ENCODE measurements at places on chromosomes 16 and 17. TPM values are rescaled to one million over a fixed set of nuclear protein-coding genes. Genes with fewer than 3 reads are reported as not detected.

DNA sequence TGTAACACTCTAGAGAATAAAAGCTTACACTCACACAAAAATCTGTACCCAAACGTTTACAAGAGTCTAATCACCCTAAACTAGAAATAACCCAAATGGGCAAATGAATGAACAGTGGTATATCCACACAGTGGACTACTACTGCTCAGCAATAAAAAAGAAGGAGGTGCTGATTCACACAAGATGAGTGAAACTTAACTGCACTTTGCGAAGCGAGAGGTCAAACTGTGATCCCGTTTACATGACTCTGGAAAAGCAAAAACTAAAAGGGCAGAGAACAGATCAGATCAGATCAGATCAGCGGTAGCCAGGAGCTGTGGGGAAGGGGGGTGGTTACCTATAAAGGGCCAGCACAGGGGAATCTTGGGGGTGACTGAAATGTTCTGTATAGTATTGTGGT is 113.4 kb downstream of the TRIM37 start:
- no peak for DNase-seq

The ZNF423 gene
- total RNA-seq: 13.8 TPM

The CMTM2 gene
- not detected for total RNA-seq

- no peak for DNase-seq
Observed at GRCh38 chr17:7250695-7251627, 573 bp downstream of the CTDNEP1 start.

GRCh38 chr16:81694494-81695280 is 84.4 kb upstream of the PLCG2 start:
- peak; percentile 61 for DNase-seq

DNA sequence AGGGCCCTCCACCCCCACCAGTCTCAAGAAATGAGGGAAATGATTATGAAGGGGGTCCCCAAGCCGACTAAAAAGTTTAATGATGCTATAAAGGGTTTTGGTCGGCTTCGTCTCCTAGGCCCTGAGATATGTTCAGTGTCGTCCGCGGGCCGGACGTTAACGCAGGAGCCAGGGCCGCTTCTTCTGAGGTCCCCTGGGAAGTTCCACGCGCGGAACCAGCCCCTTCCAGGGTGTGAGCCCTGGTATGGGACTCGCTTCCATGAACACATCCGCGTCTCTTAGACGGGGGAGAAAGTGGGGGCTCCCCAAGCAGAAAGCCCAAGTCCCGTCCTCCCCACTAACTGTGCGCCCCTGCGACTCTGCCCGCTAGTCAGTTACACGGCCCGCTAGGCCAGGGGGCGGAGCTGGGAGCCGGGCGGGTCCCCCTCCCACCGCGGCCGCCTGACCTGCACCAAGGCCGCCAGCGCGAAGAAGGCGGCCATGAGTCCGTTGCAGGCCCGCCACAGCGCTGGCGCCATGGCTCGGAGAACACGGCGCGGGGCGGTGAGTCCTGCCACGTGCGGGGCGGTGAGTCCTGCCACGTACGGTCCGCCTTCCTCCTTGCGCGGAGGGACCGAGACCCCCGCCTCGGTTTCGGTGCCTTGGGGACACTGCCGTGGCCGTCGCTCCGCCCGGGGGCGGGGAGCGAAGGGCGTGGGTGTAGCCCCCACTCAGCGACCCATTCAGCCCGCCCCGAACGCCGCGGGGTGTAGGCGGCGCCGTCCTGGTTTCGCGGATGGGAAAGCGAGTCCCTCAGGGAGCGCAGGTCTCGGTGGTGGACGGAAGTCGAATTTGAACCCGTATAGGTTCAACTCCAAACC is at the start of gene TMEM220:
TMEM220 (minus strand) TSS at position 690 of the 860 bp plus-strand sequence; CDS start at position 518, 172 bp downstream.
- peak; percentile 87 for DNase-seq

DNA sequence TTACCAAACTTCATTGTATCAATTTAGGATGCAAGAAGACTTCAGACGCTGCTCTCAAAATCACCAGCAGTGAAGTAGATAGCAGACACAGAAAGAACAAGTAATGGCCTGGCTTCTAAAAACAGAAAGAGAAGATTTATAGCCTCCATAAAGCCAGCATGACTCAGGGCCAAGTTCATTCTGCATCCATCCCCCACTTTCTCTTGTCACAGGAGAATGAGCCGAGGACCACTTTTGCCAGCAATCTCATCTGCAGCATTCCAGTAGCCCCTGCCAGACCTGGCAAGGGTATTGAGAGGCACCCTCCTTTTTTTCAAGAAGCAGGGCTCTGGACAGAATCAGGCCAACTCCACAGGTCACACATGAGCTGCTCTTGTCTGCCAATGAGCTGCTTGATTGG is 355.4 kb upstream of the SOX9 start:
- no peak for DNase-seq

DNA sequence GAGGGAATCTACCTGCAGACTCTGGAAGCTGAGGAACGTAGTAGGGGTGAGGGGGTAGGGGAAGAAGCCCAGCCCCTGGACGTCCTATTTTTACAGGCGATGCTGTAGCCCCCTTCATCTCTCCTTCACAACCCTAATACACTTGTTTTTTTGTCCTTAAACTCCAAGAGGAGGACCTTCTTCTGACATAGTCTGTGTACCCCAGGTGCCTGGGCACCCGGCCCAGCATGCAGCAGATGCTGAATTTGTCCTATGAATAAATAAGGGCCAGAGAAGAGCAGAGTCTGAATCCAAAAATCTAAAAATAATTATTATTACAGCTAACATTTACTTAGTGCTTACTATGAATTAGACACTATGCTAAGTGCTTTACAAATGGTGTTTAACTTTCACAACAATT is 5.1 kb downstream of the KIF18B start:
- DNase-seq: no peak

- peak; percentile 96 for DNase-seq
Observed at GRCh38 chr17:38967290-38967738, at the start of gene FBXO47. Gene FBXO47, minus strand, starts transcription at chr17:38967403. Its CDS starts 4,378 bp downstream, at chr17:38963025.

GRCh38 chr16:54317101-54317611 is 30.6 kb upstream of the IRX3 start:
- DNase-seq: no peak

The NPIPB12 gene
- total RNA-seq: 23.4 TPM

DNA sequence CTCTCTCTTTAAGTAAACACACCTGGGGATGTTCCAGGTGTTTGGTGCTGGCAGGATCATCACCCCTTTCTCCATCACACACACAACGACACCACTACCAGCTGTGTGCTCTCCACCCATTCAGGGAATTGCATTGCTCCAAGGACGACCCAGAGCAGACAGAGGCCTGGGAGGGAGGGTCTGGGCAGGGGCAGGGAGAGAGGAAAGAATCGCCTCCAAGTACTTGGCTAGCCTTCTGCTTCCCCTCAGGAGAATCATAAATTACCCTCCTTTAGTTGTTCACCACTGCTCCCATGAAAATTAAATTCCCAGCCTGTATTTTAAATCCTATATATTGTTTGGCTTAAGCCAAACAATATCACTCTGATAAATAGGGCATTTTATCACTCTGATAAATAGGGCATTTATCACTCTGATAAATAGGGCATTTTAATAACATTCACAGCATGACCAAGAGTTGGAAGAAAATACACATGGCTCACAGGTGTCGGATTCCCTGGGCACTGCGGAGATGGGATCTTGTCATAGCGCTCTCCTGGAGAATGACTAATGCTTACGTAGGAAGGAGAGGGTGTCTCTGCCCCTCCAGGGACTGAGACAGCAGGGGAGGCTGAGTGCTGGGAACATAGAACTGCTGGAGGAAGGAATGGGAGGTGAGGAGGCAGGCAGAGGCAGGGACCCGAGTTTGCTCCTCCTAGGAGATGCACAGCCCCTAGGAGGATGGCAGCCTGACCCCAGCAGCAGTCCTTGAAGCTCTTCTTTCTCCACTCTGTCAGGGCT is 673.6 kb downstream of the HS3ST4 start:
- DNase-seq: no peak

The DPEP2 gene
- 1.1 TPM for total RNA-seq

GRCh38 chr17:35543856-35544255 is 6.4 kb upstream of the SLFN12L start:
- DNase-seq: no peak

- DNase-seq: no peak
Observed at GRCh38 chr16:20049831-20050230, 23.9 kb downstream of the GPR139 start.

- peak; percentile 83 for DNase-seq
Observed at GRCh38 chr17:77681861-77682260, 276.6 kb upstream of the TNRC6C start.

The VMO1 gene
- 0.81 TPM for total RNA-seq

GRCh38 chr16:88303890-88304819 is 78.6 kb upstream of the ZNF469 start:
- DNase-seq: peak; percentile 62

Measured in left cardiac atrium (tissue), 4 donors.